ENCODE measurements at places on chromosomes 2 and 18.
A peak's percentile ranks its signal among the peaks of the same experiment; 100 is the strongest.

DNA sequence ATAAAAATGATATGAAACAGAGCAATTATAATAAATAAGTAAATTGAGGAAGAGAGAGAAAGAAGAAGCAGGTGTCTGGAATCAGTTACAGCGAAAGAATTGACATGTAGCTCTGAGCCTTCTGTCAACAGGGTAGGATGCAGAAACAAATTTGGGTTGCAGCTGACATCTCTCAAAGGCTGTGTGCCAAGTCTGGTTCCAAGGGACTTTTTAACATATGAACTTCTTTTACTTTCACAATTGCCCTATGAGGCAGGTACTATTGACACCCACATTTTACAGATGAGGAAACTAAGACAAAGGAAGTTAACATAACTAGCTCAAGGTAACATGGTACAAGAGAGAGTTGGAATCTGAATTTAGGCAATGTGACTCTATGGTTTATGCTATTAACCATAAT, 260.0 kb downstream of the ASXL3 start:
- no peak for DNase-seq

DNA sequence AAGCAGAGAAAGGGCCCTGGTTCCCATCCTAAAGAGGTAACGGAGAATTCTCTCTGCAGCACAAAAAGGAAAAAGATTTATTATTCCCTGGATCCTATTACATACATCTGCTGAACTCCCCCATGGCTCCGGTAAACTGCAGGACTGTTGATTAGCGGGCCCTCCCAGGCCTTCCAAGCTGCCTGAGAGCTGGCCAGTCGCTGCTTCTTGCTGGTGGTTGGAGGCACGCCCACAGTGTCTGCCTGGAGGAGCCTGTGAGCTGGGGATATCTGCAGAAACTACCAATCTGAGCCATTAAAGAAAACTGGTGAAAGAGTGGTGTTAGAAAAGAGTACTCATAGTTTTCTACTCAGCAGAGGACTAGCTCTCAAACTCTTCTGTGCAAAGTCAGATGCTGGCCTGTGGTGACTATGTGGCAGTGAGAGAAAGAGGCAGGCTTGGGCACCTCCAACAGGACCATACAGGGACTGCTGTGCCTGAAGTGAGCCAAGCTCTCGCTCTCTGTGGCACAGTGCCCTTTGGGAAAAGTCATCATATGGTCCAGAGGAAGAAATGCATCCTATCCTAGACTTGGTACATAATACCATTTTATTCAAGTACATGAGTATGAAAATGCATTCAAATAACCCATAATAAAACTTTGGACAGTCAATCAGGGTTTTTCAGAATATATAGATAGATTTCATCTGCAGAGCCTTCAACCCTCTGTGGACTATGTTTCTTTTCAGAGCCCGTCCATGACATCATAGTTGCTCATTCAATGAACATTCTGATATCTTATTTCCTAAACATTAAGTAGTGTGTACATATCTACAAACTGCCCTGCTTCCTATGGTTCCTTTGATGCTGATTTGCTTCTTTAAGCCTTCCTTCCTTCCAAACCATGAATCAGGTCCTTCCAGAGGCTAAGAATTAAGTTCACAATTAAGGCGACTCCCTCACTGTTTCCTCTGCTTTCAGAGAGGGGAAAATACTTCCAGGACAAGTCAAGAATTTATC, 242.0 kb upstream of the LYPD1 start:
- no peak for DNase-seq

- no peak for DNase-seq
These were observed 61.8 kb upstream of the CTDP1 start for GRCh38 chr18:79617511-79618500.

- DNase-seq = no peak
These were observed 882.9 kb upstream of the ZEB2 start for GRCh38 chr2:145402706-145403277.

GRCh38 chr2:234851451-234851850, 100.4 kb upstream of the SH3BP4 start:
- no peak for DNase-seq

- DNase-seq = no peak
These were observed 163.5 kb downstream of the GLI2 start for GRCh38 chr2:120898961-120899750.

GRCh38 chr18:23450022-23450421, 3.1 kb upstream of the RIOK3 start:
- no peak for DNase-seq

- peak; percentile 25 for DNase-seq
These were observed 30.6 kb downstream of the HNRNPLL start for GRCh38 chr2:38572167-38572566.

- DNase-seq = peak; percentile 79
These were observed 2.1 kb downstream of the DNAH7 start for GRCh38 chr2:196066291-196067087.

- no peak for DNase-seq
These were observed 950.7 kb upstream of the PIK3C3 start for GRCh38 chr18:41004324-41004723.

DNA sequence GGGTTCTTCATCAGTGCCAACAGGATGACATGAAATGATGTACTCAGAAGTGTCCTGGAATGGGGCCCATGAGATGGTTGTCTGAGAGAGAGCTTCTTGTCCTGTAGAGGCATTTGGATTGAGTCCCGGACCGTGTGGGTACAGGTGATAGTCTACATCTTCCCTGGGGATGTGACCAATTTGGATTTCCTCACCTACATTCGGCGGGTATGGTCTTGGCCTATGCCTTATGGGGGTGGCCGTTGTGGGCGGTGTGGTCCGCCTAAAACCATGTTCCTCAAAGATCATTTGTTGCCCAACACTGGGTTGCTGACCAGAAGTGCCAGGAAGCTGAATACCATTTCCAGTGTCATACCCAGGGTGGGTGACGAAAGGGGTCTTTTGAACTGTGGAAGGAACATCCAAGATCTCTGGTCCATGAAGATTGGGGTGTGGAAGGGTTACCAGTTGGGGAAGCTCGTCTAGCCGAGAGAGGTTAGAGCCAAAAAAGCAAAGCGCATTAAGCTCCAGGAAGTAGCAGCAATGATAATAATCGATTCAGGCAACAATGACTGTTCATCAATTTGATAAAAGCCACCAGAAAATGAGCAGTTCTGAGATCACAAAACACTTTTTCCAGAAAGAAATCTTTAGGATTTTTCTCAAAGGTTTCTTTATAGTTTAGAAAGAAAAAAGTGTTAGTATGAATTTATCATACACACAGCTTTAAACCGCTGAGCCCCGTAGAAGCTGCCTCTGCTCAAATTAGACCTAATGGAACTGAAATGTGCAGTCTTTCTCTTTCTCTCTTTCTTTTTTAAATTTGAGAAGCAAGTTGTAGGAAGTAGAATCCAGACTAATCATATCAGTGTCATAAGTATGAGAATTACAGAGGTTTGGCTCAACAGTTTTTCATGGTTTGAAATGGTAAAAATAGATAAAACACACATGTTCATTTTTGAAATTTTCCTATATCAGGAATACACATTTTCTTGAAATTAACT, 60.3 kb downstream of the ATIC start:
- no peak for DNase-seq

DNA sequence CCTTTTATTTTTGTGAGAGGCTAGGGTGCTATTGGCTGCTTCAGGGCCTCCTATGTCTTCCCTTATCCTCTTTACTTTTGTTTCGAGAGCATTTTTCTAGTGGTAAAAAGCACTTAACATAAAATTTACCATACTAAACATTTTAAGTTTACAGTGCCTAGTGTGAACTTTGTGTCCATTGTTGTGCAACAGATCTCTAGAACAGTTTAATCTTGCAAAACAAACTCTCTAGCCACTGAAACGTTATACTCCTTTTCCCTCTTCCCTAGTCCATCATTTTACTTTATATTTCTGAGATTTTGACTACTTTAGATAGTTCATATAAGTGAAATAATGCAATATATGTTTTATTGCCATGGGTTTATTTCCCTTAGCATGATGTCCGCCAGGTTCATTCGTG, 580.6 kb downstream of the THSD7B start:
- no peak for DNase-seq

DNA sequence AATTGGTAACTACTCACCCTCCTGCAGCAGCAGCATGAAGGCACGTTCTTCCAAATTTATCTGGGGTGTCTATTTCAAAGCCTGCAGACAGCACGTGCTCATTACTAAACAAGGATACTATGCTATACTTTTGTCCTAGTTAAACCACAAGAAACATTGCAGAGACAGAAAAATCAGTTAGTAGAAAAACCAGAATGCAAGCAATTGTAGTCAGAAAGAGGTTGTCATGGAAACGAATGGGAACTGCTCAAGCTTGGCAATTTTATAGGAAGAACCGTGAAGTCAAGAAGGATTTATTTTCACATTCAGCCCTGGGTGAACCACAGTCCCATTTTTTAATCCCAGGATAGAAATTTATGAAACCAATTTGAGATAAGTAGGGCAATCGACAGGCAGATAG, 162.2 kb upstream of the PGAP1 start:
- DNase-seq = no peak

GRCh38 chr2:148511883-148512282, 132.7 kb upstream of the EPC2 start:
- no peak for DNase-seq

DNA sequence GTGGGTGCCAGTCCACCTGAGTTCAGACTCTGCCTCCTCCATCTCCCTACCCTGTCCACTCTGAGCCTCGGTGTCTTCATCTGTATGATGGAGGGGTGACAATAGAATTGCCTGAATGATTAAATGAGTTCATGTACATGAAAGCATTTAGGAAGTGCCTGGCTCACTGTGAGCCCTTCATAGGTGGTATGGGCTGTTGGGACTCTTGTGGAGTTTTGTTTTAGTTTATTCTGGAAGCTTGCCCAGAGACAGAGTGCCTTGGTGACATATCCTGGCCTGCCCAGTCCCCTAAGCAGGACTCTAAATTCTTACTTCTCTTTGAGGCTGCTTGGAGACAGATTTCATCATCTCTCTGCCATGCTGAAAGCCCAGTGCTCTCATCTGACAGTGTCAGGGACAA, 24.5 kb upstream of the GIGYF2 start:
- no peak for DNase-seq

DNA sequence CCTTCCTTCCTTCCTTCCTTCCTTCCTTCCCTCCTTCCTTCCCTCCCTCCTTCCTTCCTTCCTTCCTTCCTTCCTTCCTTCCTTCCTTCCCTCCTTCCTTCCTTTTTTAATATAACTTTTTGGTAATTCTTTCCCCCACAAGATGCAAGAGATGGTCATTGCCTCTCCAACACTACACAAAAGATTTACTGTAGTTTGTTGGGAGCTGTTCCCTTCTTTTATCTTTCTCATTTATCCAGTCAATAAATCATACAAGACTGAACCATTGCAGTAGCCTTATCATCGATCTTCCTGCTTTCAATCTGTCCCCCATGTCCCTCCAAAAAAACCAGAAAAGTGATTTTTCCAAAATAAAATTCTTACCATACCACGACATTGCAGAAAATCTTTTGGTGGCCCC, 8.2 kb downstream of the APCDD1 start:
- no peak for DNase-seq

GRCh38 chr2:79083597-79084251, 4.1 kb downstream of the REG1B start:
- no peak for DNase-seq

DNA sequence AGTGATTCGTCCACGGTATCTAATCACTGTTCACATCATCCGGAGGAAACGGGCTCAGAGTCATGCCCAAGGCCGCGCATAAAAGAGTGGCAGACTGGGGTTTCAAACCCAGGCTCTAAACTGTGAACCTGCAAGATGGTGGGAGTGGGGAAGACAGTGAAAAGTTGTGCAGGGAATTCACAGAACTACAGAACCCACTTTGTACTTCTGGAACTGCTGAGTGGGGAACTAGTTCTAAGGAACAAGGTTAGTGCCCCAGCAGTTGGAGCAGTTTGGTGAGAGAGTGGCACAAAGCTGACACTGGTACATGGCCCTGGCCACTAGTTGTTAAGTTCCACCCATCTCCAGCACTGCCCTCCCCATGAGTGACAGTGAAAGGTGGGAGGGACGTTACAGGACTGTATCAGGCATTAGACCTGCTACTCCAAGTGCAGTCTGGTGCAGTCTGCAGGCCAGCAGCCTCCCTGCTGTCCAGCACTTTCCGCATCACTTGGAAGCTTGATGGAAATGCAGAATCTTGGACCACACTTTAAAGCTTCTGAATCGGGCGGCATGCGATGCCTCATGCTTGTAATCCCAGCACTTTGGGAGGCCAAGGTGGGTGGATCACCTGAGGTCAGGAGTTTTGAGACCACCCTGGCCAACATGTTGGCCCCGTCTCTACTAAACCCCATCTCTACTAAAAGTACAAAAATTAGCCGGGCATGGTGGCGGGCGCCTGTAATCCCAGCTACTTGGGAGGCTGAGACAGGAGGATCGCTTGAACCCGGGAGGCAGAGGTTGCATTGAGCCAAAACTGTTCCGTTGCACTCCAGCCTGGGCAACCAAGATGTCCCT, 47.3 kb downstream of the C2orf42 start:
- DNase-seq = peak; percentile 45

DNA sequence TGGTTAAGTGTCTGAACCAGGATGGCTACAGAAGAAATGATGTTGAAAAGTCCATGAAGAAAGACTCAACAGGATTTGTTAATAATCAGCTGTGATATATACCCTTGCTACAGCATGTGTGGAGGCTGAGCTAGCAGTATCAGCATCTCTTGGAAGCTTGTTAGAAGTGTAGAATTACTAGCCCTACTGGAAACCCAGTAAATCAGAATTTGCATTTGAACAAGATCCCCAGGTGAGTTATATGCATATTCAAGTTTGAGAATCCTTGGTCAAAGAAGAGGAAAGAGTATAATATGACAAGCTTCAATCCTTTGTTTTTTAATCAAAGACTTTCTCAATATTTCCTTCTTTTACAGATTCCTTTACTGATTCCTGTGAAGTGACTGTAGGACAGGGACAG, 109.0 kb upstream of the KCNJ3 start:
- DNase-seq = no peak

GRCh38 chr2:128405981-128406613, 87.4 kb upstream of the HS6ST1 start:
- no peak for DNase-seq

- no peak for DNase-seq
These were observed 102.6 kb downstream of the ANKRD44 start for GRCh38 chr2:197208024-197208423.

GRCh38 chr2:133109772-133110171, 439.8 kb upstream of the LYPD1 start:
- DNase-seq = no peak

DNA sequence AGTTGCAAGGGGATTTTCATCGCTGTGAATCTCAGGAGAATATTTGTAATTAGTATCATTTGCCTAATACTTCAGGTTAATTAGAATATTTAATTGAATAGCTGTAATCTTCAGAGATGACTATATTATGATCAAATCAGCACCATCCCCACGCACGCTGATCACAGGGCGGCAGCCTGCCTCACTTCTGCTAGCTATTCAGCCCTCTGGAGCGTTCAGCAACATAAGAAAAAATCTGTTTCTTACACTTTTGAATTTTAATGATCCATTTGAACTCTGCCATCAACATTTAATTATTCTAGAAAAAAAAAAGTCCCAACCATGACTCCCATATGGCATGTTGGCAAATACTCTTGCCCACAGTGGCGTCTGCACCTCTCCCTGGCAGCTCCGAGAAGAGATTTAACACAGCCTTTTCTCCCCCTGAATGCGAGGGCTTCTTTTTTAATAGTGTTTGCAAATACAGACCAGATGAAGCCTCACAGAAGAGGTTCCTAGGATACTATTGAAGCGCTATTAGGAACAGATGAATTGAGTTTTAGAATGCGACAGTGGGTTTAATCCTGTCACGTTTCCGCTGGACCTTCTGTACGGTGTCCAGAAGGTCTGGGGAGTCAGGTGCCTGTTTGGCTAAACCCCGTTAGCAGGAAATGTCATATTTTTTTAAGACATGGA, 731.9 kb upstream of the SALL3 start:
- DNase-seq = no peak

GRCh38 chr2:191631754-191632153, 46.2 kb upstream of the NABP1 start:
- DNase-seq = peak; percentile 49

- no peak for DNase-seq
These were observed 820.2 kb upstream of the SALL3 start for GRCh38 chr18:78159397-78159796.

Data from Kasumi-1 (cell line).